ENCODE measurements at places on chromosomes 2 and 18.

DNA sequence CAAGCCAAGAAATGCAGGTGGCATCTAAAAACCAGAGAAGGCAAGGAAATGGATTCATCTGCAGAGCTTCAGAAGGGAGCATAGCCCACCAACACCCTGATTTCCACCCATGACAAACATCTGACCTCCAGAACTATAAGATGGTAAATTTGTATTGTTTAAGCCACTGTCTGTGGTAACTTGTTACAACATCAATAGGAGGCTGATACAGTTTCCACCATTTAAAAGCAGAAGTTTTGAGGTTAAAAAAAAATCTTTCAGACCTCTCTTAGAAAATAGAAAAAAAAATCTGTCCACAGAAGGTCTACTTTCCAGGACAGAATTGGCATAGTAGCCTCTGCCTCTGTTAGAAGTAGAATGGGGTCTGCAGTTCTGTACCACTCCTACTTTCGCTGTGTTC lies 37.2 kb downstream of the SLC40A1 start:
- DNase-seq, result no peak

GRCh38 chr2:27379836-27380625 lies 503 bp downstream of the ZNF513 start:
- peak; percentile 76 for DNase-seq

- no peak for DNase-seq
Observed at GRCh38 chr2:74095632-74096031, 52.1 kb downstream of the BOLA3 start.

GRCh38 chr2:129737660-129738527 lies 241.6 kb upstream of the RAB6C start:
- no peak for DNase-seq

DNA sequence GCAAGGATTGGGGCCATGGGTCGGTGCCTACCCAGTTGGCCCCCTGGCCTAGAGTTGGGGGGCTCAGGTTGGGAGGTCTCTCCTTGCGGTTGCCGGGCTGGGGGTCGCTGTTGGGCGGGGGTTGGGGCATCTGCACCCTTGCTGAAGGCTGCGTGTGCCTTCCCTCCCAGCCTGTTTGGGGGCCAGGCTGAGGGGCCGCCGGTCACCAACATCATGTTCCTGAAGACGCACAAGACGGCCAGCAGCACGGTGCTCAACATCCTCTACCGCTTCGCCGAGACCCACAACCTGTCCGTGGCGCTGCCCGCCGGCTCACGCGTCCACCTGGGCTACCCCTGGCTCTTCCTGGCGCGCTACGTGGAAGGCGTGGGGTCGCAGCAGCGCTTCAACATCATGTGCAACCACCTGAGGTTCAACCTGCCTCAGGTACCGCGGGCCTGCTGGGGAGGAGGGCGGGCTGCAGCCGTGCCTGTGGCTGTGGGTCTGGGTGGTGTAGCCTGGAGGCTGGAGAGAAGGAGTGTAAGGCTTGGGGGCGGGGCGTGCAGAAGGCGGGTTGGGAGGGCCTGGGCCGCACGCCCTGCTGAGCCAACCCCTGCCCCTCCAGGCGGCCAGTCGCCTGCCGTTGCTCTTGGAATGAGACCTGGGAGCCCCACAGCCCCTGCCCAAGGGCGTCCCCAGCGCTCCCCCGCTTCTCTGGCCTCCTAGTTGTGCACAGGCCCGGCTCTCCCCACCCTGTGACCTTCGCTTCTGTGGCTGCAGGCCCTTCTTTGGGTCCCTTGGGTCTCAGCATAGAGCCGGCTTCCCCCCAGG lies 7.2 kb upstream of the NEU4 start:
- no peak for DNase-seq

GRCh38 chr2:233365861-233366520 lies 11.7 kb downstream of the DGKD start:
- DNase-seq, result no peak

GRCh38 chr2:195687320-195688086 lies 30.5 kb downstream of the SLC39A10 start:
- DNase-seq, result no peak

- DNase-seq, result no peak
Observed at GRCh38 chr2:72145658-72146329, 1.9 kb downstream of the CYP26B1 start.

DNA sequence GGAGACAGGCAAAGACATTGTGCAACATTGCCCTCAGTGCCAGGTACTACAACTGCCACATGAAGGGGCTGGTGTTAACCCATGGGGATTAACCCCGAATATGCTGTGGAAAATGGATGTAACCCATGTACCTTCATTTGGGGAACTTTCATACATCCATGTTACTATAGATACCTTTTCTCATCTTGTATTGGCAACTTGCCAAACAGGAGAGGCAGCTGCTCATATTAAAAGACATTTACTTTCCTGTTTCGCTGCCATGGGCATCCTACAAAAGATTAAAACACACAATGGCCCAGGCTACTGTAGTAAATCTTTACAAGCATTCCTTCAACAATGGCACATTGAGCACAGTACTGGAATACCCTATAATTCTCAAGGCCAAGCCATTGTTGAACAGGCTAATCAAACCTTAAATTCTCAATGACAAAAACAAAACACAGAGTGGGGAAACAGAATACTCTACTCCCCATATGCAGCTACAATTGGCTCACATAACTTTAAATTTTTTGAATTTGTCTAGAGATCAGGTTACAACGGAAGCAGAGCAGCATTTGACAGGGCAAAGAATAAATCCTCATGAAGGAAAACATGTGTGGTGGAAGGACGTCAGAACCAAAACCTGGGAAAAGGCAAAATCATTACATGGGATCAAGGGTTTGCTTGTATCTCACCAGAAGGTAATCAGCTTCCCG lies 1723.5 kb upstream of the LRRTM1 start:
- DNase-seq, result no peak

GRCh38 chr2:59900728-59901452 lies 652.6 kb downstream of the BCL11A start:
- DNase-seq, result no peak

GRCh38 chr2:37786191-37786698 lies 114.8 kb upstream of the CDC42EP3 start:
- DNase-seq, result no peak

GRCh38 chr2:212536817-212537725 lies 1.5 kb downstream of the ERBB4 start:
- no peak for DNase-seq

DNA sequence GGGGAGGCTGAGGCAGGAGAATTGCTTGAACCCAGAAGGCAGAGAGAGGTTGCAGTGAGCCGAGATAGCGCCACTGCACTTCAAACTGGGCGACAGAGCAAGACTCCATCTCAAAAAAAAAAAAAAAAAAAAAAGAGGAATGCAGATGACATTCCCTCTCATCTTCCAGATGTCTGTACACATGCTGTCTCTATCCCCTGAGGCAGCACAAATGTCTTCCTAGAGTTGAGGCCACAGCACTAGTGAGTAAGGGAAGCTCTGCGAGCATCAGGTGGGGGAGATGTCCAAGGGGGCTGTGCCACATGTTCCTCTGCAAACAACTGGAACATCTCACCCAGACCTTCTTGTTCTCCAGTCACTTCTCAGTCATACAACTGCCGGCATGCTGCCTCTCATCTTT lies 35.6 kb upstream of the LRRC30 start:
- no peak for DNase-seq

- DNase-seq, result no peak
Observed at GRCh38 chr18:9934274-9934673, 20.5 kb downstream of the VAPA start.

DNA sequence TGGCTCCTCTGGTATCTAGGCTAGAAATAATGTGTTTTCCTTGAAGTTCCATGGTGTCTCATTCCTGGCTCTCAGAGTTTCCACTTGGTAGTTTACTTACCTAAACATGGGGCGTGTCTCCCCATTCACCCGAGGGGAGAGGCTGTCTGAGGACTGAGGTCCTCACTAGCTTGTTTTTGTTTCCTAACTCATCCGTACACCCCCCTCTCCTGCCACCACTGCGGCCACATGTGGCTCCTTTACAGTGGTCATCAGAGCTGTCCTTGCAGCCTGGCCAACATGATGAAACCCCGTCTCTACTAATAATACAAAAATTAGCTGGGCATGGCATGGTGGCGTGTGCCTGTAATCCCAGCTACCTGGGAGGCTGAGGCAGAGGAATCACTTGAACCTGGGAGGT lies 106.0 kb downstream of the ASAP2 start:
- no peak for DNase-seq

- DNase-seq, result no peak
Observed at GRCh38 chr2:33607251-33607721, 8.2 kb upstream of the FAM98A start.

DNA sequence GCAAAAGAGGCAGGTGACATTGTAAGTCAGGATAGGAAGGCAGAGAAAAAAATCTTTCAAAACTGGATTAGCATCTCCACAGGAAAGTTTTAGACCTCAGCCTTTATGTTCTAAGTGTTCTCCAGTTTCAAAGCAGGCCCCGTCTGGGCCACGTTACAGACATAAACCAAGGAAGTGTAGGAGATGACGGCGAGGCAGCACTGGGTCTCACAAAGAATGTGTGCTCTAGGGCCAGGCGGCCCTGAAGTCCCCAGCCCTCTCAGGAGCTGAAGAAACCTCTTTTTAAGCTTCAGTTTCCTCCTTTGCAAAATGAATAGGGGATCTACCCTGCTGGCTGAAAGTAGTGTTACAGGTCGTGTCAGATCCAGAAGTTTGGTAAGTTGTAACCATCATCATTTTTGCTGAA lies 81.7 kb downstream of the SPRED2 start:
- DNase-seq, result no peak

DNA sequence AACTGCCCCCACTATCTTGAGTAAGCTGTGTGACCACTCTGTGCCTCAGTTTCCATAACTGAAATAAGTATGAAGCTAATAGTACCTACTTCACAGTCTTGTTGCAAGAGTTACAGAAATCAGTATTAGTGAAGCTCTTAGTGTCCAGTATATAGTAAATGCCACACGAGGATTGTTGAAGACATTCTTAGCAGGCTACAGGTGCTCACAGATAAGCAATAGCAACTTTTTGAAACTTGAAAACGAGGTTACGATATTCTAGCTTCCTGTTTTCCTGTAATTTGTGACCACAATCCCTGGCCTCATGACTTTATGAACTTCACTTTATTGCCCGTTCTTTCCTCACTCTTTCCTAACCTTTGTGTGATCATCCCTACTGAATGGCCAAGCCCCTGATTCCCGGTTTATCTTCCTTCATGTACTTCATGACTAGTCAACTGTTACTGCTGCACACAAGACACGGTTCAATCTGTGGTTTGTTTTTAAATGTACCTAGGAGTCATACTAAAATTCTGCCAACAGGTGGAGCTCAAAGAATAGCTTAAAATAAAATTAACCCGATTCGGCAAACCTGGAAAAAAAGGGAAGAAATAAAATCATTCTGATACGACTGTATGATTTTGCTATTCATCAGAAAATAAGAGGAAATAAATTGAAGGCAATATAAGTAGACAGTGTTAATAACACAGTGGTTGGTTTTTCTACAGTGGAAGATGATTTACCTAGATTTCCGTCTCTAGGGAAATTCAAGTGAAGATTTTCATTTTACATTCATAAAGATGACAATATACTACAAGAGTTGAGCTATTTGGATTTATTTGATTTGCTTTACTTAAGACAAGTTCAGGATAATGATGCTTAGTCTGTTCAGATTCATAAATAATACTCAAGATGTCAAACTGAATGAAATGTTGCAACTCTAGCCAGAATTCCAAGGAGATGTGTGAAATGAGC lies 38.1 kb upstream of the STAT1 start:
- peak; percentile 74 for DNase-seq

- peak; percentile 82 for DNase-seq
Observed at GRCh38 chr2:20291106-20291564, 59.5 kb downstream of the PUM2 start.

DNA sequence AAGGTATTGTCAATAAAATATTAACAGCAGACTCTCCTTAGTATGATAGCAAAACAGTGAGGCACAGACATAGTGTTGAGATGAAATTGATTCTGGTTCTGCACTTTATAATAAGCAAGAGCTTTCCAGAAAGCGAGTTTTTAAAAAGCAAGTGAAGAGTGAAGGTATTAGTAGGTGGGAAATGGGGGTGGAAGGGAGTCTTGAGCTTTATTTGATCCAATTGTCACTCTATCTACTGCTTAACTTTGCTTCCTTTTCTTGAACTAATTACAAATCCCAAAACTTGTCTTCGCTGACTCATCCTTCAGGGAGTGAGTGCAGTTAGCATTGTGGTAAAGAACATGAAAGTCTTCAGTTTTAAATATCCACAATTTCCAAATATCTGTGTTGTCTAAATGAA lies 120.6 kb upstream of the BOD1L2 start:
- peak; percentile 28 for DNase-seq

DNA sequence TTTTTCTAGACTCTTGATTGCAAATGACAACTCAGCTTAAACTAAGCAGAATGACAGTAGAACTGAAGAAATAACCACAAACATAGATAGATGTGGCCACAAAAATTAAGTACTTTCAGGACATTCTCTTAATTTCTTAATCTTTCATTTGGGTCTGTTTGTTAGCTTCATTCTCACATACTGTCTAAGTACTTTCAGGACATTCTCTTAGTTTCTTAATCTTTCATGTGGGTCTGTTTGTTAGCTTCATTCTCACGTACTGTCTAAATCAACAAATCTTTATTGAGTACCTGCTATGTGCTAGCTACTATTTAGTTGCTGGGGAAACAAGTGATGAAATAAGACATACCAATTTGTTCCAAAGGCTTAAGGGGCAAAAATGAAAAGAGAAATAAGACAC lies 35.1 kb downstream of the FAM117B start:
- DNase-seq, result no peak

DNA sequence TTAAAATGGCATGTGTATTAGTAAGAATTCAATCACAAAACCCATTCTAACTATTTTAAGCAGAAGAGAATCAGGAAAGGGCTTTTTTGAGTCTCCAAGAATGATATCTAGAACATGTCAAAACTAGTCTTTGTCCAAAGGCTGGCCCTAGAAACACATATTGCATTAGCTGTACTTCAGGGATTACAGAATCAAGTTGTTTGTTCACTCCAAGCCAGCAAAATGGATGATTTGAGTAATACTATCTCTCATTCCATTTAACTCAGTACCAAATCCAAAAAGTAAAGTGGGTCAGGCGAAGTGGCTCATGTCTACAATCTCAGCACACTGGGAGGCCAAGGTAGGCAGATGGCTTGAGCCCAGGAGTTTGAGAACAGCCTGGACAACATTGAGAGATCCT lies 41.3 kb downstream of the ATF2 start:
- no peak for DNase-seq

GRCh38 chr18:46768166-46768921 lies 11.5 kb upstream of the ST8SIA5 start:
- DNase-seq, result no peak

DNA sequence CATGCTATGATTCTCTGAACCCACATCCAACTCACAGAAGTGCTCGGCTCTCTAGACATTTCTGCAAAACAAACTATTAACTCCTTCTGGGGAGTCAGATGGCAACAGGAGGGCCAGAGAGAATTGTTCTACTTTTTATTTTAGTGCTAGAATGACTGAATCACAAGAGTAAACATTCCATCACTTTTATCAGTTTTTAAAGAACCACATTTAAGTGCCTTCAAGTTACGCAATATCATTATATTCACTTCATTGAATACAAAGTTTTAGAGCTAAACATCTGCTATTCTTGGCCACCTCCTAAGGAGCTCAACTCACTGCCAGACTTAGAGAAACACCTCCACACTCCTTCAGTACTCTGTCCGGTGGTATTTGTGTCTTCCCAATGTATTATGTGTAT lies 22.4 kb downstream of the B4GALT6 start:
- DNase-seq, result peak; percentile 35
